ENCODE measurements at places on chromosomes 7 and 10.

GRCh38 chr7:41164440-41164839, 538.5 kb downstream of the INHBA start:
- DNase-seq = no peak

- DNase-seq = no peak
These were observed 188.5 kb upstream of the ANK3 start for GRCh38 chr10:60578217-60578616.

- no peak for DNase-seq
These were observed 9.5 kb upstream of the TCERG1L start for GRCh38 chr10:131320860-131321604.

DNA sequence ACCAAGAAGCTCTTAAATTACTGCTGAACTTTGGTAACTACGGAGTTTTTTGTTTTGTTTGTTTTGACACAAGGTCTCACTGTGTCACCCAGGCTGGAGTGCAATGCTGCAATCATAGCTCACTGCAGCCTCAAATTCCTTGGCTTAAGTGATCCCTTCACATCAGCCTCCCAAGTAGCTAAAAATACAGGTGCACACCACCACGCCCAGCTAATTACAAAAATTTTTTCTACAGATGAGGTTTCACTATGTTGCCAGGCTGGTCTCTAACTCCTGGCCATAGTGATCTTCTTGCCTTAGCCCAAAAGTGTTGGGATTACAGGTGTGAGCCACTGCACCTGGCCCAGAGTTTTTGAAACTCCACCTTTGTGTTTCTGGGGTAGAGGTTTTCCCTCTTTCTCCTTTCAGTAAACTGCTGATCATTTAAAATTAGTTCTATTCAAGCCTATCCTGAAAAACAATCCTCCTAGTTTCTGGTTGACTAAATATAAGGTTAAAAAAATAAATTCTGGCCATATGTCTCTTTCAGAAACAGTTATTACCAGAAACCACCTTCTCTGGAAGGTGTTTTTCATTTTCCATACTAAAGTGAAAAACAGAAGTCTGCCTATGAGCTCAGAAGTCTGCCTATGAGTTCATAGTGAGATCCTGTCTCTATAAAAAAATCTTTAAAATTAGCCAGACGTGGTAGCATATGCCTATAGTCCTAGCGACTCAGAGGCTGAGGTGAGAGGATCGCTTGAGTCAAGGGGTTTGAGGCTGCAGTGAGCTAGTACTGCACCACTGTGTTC, 63.9 kb downstream of the VOPP1 start:
- no peak for DNase-seq

- DNase-seq = no peak
These were observed 80.1 kb upstream of the PRSS1 start for GRCh38 chr7:142669074-142669654.

DNA sequence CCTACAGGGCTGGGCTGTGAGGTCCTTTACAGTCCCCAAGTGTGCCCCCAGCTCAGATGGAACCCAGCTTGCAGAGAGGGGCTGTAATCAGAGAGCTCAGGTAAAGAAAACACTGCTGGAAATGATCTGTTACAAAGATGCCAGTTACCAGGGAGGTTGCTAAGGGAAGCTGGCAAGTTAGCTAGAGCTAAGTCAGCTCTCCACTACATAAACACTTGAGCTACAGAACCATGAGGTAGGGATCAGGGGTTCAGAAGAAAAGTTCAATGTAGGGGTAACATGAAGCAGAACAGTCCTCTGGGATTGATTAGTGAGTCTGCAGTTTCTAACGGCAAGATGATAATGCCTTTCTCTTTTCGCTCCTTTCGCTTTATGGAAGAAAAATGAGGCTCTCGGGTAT, 53.1 kb upstream of the TM9SF3 start:
- DNase-seq = no peak

DNA sequence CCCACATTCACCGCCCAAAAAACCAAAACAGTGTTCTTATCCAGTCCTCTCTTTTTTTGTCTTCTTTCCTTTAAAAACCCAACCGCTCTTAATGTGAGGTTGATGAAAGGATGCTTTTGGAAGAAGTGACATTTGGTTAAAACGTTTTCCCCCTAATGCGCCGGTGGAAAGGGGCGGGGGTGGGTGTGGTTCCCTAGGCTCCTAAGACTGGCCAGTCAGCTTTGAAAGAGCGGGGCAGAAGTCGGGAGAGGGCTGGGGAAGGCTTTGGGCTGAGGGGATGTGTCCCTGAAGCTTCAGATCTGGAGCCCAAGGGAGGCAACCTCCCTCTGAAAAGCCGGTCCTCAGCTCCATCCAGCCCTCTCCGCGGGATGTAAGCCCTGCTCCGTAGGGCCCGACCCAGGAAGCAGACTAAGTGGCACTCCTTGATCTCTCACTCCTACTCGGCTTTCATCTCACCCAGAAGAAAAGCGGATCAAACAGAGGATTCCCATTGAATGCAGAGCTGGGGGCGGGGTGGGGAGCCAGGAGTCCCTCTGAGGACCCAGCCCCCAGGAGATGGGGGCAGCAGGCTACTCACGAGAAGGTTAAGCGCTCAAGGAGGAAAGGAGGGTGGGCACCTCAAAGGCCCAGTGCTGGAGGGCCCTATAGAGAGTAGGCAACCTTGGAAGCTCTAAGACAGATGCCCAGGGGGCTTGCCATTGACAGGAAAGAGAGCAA, 2.4 kb upstream of the EVX1 start:
- no peak for DNase-seq

- no peak for DNase-seq
These were observed 17.9 kb upstream of the DDX21 start for GRCh38 chr10:68938117-68938516.

DNA sequence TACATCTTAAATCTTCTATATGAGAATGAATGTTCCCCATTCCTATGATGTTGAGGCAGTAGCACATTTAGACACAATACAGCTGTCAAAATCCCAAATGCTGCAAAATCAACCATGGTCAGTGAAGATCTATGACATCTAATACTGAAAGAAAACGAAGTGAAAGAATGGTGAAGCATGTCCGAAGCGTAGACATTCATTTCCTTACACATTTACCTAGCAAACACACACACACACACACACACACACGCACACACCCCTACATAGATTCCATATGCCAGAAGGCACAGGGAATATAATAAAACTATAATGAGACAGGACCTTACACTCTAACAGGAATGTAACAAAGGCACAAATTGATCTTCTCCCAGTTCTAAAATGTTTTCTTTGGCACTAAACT, 32.5 kb downstream of the CCDC6 start:
- no peak for DNase-seq

- DNase-seq = no peak
These were observed 32.3 kb downstream of the PSAP start for GRCh38 chr10:71818674-71819260.

DNA sequence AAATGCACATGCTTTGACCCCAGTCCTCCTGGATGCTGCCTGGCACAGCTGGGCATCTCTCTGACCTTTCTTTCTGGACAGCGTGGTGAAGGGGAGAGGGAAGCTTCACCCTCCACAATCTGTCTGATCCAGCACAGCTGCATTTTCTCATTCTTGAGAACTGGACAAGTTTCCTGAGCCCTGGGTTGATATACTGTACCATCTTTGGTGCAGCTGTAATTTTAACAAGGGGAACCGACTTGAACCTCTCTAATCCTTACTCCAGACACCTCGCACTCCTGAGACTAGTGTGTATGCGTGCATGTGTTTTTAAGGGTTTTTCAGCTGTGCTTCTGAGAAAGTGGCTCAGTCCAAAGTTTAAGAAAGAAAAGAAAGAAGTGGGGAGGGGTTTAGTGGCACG, 655.7 kb downstream of the INHBA start:
- DNase-seq = no peak

DNA sequence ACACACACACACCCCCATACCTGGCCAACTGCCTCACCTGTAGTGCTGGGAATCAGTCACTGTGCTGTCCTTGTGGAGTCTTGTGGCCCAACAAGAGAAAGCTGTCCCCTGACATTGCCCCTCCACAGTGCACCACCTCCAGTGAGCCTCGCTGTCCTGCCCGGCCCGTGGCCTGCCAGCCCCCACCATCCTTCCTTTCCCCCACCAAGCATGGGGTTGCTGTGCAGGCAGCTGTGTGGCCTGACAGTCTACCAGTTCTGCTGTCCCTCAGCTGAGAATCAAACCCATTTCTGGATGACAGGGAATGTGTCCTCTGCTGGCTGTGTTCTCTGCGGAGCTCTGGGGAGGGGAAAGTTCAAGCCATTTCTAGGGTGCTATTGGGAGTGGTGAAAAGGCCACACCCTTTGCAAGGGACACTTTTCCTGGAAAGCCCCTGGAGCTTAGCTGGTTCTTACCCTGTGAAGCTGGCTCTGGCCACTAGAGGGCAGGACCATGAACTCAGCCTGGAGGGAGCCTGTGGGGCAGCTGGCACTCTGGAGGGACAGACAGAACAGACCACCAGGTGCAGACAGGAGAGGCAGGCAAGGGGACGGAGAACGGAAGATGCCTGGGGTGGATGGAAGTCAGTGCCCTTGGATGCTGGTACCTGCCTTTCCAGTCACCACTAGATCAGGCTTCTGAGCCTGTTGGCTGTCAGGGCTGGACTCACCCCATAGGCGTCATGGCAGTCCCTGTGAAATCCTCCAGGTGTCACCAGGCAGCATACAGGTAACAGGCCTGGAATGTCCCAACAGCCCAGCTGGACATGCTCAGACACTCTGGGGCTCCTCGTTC, 10.5 kb upstream of the MTPAP start:
- DNase-seq = no peak

- no peak for DNase-seq
These were observed 14.8 kb downstream of the COL13A1 start for GRCh38 chr10:69816521-69816920.

- no peak for DNase-seq
These were observed 203.2 kb downstream of the GFRA1 start for GRCh38 chr10:116069856-116070255.

- DNase-seq = no peak
These were observed 35.0 kb downstream of the PIK3AP1 start for GRCh38 chr10:96685306-96685705.

GRCh38 chr10:60513281-60513680, 123.6 kb upstream of the ANK3 start:
- no peak for DNase-seq

- no peak for DNase-seq
These were observed 19.4 kb downstream of the ZMIZ2 start for GRCh38 chr7:44767912-44768627.

DNA sequence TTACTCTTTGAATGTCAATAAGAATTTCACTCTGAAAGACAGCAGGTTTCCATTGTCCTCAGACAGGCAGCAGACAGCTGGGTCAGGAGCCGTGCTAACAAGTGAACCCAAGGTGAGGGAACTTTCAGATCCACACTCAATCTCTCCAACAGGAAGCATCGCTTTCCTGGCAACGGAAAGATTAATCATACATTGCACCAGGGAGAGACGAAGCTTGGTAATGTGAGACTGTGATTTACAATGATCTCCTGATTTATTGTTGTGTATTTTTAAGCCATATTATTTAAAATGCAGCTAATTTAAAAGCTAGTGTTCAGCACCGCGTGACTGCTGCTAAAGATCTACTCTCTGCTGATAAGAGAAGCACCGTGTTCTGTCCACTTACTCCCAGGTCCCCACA, 17.5 kb upstream of the NOM1 start:
- no peak for DNase-seq

DNA sequence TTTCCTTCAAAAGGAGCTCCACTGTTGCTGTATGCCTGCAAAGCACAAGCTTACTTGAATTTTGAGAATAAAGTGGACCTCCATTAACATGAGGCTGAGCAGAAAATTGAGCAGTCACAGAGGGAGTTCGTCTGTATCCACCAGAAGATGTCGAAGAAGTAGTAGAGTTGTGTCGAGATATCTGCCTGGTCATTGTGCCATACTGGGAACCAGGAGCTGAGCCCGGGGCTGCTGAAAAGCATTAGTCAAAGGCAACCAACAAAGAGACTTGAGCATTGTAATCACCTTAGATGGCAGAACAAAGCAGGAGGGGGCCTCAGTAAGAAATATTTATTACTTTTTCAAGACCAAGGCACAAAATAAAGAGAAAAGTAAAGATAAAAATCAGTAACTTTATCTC, 61.5 kb downstream of the PDSS1 start:
- DNase-seq = no peak

DNA sequence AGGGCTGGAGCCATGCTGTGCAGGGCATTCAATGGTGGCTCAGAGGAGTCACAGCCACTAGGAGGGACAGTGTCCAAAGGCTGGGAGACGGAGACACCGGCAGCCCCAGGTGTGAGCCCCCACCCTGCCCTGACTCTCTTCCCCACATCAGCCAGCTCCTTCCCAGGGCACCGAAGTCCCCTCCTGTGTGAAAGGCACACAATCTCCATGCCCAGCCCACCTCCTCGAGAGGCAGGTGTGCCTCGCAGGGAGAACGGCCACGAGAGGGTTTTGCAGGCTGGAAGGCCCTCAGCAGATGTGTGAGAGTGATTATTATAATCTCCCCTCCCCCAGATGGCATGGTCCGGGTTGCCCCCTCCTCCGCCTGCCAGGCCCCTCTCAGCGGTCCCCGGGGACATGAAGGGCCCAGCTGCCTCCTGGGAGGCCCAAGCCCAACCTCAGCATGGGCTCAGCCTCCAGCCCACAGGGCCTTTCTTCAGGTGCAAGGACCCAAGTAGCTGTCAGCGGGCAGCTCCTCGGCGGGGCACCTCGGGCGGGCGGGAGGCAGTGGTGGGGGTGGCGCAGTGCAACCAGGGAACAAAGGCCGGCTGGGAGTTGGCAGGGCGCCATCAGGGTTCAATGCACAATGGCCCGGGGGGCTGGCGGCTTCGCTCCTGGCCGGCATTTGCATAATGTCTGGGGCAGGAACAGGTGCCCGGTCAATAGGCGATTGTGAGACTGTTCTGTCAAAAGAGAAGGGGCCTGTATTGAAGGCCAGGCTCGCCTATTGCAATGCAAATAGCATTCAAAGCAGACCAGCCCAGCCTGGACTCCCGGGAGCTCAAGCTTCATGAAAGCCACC, 155.3 kb upstream of the ZMIZ1 start:
- DNase-seq = no peak

- no peak for DNase-seq
These were observed 241.8 kb downstream of the TEX36 start for GRCh38 chr10:125441151-125441550.

DNA sequence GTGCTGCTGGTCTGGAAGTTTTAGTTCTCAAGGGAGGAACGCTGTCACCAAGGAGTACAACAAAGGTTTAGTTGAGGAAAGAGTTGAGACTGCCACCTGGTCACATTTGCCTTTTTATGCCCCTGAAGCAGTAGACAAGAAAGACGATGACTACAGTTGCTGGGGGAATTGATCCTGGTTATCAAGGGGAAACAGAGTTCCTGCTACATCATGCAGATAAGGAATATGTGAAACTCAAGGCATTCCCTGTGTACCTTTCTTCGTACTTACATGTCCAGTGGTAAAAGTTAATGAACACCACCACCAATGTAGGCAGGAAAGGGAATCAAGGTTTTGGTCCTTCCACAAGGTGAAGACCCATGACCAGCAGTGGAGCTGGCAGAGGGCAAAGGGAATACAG, 31.8 kb downstream of the SLC35B4 start:
- DNase-seq = no peak

DNA sequence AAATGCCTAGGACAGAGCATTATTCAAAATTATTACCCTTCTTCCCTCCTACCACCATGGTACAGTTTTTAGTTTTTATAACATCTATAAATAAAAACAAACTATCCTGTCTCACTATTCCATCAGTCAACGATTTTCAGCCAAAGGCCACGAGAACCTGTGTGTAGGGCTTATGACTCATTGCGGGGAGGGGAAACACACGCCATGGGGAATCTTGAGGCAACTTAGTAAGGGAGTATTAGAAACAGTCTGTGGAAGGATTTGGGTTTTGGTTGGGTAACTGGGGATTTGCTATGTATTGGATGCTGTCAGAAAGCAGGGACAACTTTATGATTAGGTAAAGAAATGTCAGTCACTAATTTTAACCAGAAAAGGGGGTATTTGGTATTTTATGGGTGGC, 14.7 kb downstream of the GPR141 start:
- DNase-seq = no peak

Measured in stimulated activated CD4-positive, alpha-beta T cell treated with anti-CD3 and anti-CD28 coated beads, Interleukin-15, amount 100 ng/mL, for 1 hour (primary cell).